ENCODE measurements at places on chromosomes 12 and 14.

DNA sequence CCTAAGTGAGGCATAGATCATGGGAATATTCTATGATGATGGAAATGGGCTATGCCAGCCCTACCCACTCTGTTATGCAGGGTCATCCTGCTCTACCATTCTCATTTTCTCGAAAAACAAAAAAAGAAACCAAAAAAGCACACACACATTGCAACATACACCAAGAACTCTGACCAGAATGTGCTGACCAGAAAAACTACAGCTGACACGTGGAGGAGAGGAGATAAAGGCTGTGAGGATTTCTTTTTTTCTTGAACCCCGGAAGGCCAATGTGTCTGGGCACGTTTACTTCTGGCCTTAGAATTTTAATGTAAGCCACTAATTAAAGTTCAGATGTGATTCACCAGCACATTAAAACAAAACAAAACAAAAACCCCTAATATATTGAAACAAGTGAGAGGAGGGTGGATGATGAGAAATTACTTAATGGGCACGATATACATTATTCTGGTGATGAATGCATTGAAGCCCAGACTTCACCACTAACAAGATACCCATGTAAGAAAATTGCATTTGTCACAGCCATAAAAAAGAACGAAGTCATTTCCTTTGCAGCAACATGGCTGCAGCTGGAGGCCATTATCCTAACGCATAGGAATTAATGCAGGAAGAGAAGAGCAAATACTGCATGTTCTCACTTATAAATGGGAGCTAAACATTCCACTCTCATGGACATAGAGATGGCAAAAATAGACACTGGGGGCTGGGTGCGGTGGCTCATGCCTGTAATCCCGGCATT is 66.3 kb upstream of the PLEKHG3 start:
- no peak for DNase-seq

- no peak for DNase-seq
These were observed 167.8 kb downstream of the CHST11 start for GRCh38 chr12:104624529-104624928.

GRCh38 chr12:60169904-60170303 is 574.1 kb downstream of the SLC16A7 start:
- no peak for DNase-seq

- no peak for DNase-seq
These were observed 17.1 kb downstream of the PAPLN start for GRCh38 chr14:73254247-73255004.

All from NCI-H774 (cell line).